ENCODE measurements at places on chromosomes 5 and 9. TPM values are rescaled to one million over a fixed set of nuclear protein-coding genes. Genes with fewer than 3 reads are reported as not detected.

Gene MAPK9
- 42.4 TPM for total RNA-seq

Gene RELL2
- 2.6 TPM for total RNA-seq

Gene LAMC3
- total RNA-seq: 23.4 TPM

Gene SPATA31E1
- total RNA-seq: not detected

Gene PCDH1
- 55.2 TPM for total RNA-seq

Gene FOXD4L4
- not detected for total RNA-seq

Gene TRIM52
- total RNA-seq: 12.9 TPM

Gene NIM1K
- total RNA-seq: 3.0 TPM

Gene HDHD3
- 16.6 TPM for total RNA-seq

Gene PTCD2
- total RNA-seq: 7.9 TPM

Gene PPP1R2B
- total RNA-seq: not detected
